H54 (cell line): ENCODE measurements at places on chromosomes 6 and 20.

GRCh38 chr6:139973669-139974344 lies 599.4 kb upstream of the CITED2 start:
- no peak for DNase-seq

GRCh38 chr6:122406187-122406586 lies 6.7 kb downstream of the HSF2 start:
- DNase-seq, result no peak

DNA sequence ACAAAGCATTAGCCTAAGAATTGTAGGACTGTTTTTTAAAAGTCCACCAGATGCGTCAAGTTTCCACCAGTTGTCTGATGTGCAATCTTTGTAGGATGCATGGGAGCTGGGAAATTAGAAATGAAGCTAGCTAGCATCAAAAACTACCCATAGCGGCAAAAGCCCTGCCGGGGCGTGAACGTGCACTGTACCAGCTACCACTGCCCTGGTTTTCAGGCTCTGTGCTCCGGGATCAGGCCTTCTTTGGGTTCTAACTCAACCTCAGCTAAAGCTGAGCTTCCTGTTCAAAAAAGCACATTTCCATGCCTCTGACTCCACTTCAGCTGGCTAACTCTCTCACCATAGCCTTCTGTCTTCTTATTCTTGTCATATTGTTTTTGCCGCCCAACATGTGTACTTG lies 26.9 kb upstream of the FUCA2 start:
- DNase-seq, result no peak

DNA sequence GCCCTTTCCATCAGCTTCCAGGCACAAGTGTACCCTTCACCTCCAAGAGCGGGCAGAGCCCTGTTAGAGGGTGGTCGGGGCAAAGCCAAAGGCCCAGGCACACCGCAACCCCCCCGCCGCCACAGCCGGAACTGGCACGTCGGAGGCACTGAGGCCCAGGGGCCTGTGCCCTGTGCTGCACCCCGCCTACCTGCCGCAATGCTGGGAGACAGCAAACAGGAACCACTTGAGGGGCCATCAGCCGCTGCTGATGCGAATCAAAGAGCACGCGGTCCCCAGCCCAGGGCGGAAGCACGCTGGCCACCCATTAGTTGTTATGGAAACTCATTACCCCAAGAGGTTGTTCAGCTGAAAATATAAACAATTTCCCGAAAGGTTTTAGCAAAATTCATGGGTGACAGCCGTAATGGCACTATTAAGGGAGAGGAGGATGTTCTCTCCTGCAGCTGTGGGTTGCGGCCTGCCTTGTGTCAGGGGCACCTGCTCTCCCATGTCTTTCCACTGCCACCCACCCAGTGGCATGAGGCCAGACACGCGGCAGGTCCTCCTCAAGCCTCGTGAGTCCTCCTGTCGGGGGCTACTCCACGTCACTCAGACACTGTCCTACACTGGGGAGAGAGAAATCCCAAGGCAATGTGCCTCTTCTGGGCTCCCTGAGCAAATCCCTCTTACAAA lies 65.3 kb downstream of the EDN3 start:
- DNase-seq, result no peak

DNA sequence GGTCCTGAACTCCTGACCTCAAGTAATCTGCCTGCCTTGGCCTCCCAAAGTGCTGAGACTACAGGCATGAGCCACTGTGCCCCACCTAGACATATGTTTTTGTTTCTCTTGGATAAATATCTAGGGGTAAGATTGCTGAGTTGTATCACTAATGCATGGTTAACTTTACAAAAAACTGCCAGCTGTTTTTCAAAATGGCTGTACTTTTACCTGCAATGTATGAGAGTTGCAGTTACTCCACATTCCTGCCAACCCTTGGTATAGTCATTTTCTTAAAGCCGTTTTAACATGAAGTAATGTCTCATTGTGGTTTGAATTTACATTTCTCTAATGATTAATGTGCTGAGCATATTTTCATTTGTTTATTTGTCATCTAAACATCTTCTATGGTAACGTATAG lies 289.7 kb downstream of the UTRN start:
- no peak for DNase-seq

DNA sequence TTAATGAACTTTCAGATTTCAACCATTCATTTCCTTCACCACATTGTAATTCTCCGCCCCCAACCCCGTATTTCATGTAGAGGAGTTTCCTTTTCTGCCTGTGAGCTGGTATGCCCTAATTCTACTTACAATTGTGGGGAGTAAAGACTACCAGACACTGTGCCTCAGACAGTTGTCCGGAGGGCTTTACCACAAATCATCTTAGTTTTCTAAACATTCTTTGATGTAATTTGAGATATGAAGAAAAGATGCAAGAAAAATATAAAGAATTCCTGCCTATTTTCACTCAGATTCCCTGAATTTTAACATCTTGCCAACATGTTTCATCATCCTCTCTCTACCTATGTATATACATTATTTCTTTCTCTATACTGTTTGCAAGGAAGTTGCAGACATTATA lies 28.3 kb upstream of the LOC128125822 start:
- no peak for DNase-seq

DNA sequence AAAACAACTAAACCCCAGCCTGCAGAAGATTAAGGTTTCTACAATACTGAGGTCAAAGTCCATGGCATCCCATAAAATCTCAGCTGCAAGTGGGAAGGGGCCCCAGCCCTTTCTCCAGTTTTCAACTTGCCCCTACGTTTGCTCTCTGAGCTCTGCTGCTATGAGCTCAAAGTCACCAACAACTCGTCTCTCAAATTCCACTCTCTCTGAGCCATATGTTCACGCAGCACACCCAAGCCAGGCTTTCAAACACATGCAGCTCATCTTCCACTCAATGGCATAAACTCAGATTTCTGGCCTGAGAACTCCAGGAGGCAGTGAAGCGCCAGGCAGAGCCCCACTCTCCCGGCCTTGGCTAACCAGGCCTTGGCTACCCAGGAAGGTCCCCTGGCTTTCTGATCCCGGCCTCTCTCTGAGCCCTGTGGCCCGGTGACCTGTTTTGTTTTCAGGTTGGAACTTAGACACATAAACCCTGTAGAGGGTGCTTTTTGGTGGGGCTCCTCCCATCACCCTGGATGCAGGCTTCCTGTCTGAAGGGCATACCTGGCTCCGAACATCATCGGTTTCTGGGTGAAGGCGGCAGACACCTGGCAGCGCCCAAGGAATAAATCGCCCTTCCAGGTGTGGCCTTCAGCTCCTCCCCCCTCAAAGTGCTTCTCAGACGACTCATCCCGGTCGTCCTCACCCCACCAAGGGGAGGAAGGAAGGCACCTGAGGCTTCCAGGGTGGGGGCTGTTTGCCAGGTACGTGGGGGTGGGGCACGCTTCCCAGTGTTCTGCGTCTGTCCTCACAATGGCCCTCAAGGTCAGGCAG lies 12.4 kb downstream of the SLC22A23 start:
- DNase-seq, result no peak

DNA sequence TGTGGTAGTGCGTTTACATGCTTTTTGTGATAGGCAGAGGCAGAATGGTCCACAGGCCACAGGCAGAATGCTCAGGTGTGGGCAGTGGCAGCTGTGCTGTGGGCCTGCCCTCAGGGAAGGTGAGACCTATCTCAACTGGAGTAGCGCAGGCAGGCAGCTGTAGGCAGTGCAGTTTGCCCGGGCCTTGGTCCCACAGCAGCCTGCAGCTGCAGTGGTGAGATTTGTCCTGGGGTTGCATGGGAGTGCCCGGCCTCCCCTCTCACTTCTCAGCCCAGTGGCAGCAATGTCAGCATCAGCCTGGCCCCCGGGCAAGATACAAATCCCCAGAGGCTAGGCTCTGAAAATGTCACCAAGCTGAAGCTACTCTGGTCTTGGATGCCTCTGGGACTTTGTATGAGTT lies 6.1 kb upstream of the PPIL4 start:
- DNase-seq, result no peak

GRCh38 chr6:1024587-1024986 lies 287.3 kb upstream of the FOXQ1 start:
- DNase-seq, result peak; percentile 20

DNA sequence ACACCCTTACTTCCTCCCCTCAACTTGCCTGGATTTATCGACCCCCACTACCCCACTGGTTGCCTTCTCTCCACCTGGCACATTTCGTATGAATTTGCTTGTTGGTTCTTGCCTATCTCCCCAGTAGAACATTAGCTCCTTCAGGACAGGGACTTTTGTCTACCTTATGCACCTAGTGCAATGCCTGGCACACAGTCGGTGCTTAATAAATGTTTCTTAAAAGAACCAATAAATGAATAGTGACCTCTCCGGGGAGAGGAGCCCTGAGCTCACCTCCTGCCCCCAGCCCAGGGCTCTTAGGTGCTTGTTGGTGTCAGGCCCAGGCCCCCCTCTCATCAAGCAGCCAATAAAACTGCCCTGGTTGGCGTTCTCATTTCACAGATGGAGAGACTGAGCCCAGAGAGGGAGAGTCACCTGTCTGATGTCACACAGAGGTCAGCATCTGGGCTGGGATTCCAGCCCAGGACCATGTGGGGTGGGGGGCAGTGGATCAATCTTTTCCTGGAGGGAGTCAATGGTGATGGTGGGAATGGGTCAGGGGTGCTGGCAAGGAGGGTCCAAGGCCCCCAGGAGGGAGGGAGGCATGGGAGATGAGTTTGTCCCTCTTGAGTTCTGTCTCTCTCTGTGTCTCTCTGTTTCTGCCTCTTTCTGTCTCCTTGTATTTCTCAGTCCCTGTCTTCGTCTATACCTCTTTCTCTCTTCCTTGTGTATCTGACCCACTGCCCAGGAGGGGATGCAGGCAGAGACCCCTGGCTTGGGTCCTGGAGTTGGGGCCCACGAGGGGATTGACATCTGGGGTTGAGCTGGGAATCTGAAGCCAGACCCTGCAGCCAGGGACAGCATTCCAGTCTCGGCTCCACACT lies 89.6 kb downstream of the CEBPB start:
- no peak for DNase-seq

DNA sequence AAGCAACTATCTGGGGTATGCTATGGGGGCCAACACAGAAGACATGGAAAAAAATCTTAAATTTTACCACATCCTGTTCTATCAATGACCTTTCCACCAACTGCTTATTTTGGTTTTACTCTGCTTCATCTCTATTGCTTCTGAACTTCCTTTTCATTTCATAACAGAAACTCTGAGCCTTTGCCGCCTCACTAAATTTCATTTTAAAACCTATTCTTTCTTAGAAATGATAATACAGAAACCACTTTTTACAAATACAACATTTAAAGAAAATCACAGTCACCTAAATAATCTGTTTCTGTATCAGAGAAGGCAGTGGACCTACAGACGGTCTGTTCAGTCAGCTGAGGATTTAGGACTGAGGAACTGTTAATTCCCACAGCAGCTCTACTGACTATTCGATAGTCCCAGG lies 117.5 kb downstream of the KCNQ5 start:
- DNase-seq, result no peak

DNA sequence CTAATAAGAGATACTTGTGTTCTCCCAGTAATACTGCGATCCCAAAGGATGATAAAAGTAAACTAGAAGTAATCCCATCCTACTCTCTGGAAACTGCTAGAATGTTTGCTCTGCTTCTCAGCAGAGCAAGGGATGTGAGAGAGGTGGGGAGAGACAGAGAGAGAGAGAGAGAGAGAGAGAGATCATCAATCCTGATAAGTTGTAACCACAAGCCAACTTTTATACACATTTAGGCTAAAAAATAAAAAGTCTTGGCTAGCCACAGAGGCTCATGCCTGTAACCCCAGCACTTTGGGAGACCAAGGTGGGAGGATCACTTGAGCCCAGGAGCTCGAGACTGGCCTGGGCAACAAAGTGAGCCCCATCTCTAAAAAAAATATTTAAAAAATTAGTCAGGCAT lies 16.0 kb upstream of the TRIM38 start:
- DNase-seq, result no peak
